ENCODE measurements at places on chromosomes 5 and 9.

GRCh38 chr9:16450578-16450977 is 419.9 kb downstream of the BNC2 start:
- DNase-seq, result no peak

DNA sequence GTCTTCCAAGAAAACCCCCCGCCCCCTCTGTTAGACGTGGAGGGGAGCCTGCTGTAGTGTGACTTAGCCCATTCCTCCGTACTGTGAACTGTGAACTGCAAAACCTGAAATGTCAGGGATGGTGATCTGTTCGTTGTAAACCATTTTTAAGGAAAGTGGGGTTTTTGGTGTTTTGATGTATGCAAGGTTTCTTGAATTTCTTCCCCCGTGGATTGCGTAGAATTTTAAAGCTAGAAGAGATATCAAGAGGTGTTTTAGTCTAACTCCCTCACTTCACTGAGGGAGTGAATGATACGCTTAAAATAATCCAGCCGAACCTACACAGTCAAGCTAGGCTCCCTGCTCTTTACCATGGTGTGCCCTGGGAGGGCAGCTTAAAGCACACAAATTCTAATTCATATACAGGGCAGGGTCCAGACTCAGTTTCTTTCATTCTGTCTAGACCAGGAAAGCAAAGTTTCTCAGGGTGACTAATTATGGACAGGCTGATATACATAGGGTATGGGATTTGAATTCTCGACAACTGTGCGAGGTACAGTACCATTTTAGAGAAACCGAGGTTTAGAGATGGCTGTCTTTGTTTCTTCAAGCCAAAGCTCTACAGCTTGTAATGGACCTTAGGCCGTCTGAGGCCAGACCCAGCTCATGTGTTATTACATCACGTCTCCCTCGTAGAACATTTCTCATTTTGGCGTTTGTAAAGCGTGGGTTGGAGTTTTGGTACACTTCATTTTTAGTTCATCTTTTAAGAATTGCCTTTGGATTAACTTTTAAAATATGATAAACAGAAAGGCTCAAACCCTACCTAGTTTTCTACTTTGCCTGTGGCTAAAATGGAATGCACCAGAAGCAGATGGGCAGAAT is 2.7 kb downstream of the PTGER4 start:
- DNase-seq, result no peak

DNA sequence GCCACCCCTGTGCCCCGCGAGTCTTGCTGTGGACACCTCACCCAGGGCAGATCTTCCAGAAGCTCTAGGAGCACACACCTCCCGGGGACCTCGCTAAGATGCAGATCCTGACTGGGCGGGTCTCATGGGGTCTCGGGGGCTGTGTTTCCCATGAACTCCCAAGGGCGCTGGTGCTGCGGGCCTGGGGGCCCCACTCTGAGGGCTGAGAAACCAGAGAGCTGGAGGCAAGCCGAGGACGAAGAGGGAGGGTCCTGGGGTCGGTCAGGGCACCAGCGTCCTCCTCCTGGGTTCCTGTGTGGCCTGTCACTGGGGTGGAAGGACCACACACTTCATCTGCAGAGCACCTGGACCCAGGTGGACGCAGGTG is 30.2 kb downstream of the SLC6A3 start:
- DNase-seq, result no peak

GRCh38 chr9:23768861-23769260 is 57.2 kb downstream of the ELAVL2 start:
- DNase-seq, result no peak

DNA sequence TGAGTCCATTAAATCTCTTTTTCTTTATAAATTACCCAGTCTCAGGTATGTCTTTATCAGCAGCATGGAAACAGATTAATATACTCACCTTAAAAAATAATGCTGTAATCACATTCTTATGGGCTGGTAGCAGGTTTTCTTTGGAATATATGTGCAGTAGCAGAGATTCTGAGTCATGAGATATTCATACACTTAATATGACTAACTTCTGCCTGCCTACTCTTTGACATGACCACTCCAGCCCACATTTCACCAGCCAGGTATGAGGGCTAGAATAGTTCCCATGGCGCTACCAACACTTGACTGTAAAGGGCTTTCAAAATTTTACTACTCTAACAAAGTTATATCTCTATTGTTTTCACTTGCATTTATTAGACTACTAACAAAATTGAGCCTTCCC is 74.1 kb upstream of the GHR start:
- no peak for DNase-seq

- DNase-seq, result peak; percentile 32
These were observed 27.1 kb downstream of the GRAMD2B start for GRCh38 chr5:126450346-126450745.

DNA sequence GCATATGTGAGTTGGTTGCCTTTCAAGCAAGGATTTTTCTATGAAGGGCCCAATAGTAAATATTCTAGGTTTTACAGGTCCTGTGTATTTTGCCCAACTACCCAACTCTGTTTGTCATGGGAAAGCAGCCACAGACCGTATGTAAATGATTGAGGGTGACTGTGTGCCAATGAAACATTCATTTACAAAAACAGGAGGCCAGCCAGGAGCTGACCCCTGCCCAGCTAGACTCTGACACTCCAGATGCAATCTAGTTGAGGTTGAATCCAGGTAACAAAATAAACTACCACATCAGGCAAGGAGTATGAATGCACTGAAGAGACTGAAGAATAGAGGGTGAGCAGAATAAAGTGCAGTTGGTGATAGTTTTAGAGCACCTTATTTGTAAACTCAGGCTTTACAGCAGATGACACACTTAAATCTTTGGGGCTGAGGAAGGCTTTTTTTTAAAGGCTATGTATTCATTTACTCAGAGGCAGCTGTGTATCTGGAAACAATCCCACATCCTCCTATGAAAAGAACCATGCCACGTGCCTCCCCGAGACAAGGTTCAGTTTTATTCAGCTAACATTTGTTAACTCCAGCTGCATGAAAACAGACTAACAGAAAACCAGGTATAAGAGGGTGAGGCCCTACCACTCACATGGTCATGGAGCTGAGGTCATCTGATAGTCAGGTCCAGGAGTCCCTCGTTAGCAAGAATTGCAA is 60.7 kb downstream of the SLC1A1 start:
- no peak for DNase-seq

DNA sequence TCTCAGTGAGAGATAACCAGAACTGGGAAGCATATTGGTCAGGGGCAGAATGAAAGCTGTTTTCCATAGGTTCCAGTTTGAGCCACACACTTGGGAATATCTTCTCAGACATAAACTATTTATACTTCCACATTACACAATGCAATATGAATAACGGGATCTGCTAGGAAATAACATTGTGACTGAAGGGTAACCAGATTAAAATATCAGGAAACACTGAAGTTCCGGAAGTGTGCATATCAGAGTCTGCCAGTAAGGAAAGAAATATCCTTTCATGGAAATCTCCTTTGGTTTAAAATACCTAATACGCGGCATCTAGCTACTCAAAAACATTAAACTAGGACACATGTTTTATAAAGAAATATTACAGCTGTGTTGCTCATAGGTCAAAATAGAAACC is 56.3 kb downstream of the ST8SIA4 start:
- DNase-seq, result no peak

Measured in OCI-M1 (cell line).